Memory B cell (primary cell): ENCODE measurements at places on chromosomes 3 and 15.

- H3K27ac ChIP-seq: no peak overlapping the region
- no peak overlapping the region for H3K4me3 ChIP-seq
- H3K4me1 ChIP-seq: no peaks in the 10 kb centered on the region
- H3K36me3 ChIP-seq: no peaks in the 10 kb centered on the region
- no peak for DNase-seq
Observed at GRCh38 chr3:86056962-86057361, 934.0 kb downstream of the VGLL3 start.

DNA sequence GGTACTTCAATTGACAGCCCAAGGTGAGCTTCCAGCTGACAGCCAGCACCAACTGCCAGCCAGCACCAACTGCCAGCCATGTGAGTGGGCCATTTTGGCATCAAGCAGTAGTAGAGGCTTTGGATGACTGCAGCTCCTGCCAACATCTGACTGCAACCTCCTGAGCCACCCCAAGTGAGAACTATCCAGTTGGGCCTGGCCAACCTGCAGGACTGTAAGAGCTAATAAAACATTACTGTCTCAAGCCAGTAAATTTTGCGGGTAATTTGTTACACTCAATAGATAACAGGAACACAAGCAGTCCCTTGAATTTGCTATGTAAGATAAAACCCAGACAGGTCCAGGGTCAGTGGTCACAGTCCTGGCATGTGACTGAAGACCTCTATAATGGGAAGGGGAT is 29.7 kb downstream of the EPHB1 start:
- H3K27me3 ChIP-seq: peaks cover 5% of the 10 kb centered on the region
- no peak for DNase-seq
- H3K27ac ChIP-seq: no peak overlapping the region
- no peaks in the 10 kb centered on the region for H3K36me3 ChIP-seq

- no peak overlapping the region for H3K27ac ChIP-seq
- peaks cover 3% of the 10 kb centered on the region for H3K36me3 ChIP-seq
- DNase-seq: no peak
- H3K27me3 ChIP-seq: no peaks in the 10 kb centered on the region
Observed at GRCh38 chr3:16070707-16071106, 103.8 kb upstream of the GALNT15 start.

DNA sequence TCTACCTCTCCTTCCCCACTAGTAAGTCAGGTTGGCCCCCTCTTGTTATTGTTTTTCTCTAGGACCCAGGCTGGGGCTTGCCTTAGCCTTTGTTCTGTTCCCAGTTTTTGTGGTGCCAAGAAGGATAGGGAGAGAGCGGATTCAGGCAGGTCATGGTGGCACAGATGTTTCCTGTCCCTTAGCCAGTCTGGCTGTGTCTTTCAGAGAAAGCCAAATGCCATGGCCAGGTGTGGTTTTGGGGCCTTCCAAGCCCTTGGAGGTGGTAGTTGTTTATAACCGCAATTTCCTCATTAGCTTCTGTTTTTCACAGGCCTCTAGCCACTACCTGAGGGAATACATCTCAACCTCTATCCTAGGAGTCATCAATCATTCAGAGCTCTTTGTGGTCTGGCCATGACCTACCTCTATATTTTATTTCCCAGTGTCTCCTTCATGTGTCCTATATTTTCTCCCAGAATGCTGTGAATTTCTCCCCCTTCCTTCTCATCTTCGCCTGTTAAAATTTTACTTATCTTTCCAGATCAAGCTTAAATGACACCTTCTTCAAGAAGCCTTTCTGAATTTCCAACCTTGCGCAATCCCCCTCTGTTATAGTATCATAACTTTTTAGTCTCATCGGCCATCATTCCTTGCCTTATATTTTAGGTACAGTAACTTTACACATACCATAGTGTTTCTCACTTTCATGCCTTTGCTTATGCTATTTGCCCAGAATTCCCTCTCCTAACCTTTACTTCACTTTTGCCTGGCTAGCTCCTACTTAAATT is 38.2 kb downstream of the TIMP4 start:
- no peak overlapping the region for H3K27ac ChIP-seq
- H3K4me1 ChIP-seq: peaks cover 3% of the 10 kb centered on the region
- no peaks in the 10 kb centered on the region for H3K36me3 ChIP-seq
- no peak for DNase-seq
- H3K27me3 ChIP-seq: peaks cover 25% of the 10 kb centered on the region

DNA sequence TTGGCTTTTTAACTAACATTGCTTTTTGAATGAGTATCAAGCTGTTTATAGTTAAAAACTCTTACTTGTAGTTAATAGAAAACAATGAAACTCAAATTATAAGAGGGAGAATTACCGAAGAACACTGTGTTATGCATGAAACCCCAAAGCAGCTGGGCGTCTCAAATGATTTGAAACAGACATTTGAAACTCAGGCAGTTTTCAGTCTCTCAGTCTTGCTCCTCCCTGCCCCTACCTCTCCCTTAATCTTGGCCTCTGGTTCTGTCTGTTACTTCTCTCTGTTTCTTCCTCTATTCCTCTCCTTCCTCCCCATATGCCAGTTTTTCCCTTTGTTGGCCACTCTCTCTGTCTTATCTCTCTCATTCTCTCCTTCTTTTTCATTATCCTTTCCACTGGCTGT is 118.3 kb upstream of the SYNPR start:
- no peak for DNase-seq
- no peaks in the 10 kb centered on the region for H3K4me1 ChIP-seq
- no peaks in the 10 kb centered on the region for H3K27me3 ChIP-seq
- no peak overlapping the region for H3K4me3 ChIP-seq
- no peaks in the 10 kb centered on the region for H3K36me3 ChIP-seq

DNA sequence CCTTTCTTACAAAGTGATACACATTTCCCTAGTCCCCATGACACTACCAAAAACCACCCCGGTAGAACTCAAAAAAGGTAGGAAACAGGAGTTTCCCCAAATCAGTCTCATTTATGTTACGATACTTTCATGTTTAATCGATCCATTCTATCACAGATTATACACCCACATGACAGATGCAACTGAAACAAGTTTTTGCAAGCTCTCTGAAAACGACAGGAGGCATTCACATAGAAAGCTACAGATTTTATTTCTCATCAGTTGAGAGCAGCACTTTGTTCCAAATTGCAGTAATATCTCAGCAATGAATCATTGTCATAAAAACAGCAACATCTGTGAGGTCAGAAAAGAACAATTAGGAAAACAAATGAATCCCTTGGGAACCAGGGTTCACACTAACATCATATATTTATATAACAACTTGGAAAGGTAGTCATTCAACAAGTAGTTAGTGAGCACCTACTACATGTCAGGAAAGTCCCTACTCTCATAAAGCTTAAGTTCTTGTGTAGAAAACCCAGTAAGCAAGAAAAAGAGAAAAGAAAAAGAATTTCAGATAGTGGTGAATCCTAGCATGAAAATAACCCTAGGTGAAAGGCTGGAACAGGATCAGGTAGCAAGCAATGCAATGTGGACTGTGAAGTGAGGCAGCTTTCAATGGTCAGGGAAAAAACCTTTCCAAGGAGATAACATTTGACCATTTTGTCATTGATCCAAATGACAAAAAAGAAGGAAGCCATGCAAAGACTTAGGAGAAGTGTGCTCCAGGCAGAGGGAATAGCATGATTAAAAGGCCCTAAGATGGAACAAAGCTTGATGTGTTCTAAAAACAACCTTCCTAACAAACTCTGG is 8.3 kb downstream of the PLD1 start:
- no peak overlapping the region for H3K4me3 ChIP-seq
- no peaks in the 10 kb centered on the region for H3K4me1 ChIP-seq
- H3K36me3 ChIP-seq: no peaks in the 10 kb centered on the region
- H3K27me3 ChIP-seq: peaks cover 2% of the 10 kb centered on the region
- H3K27ac ChIP-seq: no peak overlapping the region
- no peak for DNase-seq

DNA sequence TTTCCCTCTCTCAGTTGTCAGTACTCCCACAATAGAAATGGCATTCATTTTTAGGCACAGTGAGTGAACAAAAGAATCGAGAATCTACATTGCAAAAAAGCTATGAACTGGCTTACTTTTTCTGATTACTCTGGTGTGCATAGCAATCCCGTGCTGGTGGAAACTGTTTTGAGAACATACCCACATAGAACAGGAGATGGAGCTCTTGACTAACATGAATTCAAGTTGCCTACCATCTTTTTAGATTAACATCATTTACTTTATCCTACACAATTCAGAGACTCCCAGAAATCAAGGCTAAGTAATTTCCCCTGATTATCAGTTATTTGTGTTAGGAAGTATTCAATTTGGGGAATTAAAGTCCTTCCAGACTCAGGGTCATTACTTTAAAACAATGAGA is 326.6 kb downstream of the ARPP21 start:
- H3K27ac ChIP-seq: no peak overlapping the region
- H3K4me3 ChIP-seq: no peak overlapping the region
- DNase-seq: no peak
- no peaks in the 10 kb centered on the region for H3K4me1 ChIP-seq
- no peaks in the 10 kb centered on the region for H3K27me3 ChIP-seq

DNA sequence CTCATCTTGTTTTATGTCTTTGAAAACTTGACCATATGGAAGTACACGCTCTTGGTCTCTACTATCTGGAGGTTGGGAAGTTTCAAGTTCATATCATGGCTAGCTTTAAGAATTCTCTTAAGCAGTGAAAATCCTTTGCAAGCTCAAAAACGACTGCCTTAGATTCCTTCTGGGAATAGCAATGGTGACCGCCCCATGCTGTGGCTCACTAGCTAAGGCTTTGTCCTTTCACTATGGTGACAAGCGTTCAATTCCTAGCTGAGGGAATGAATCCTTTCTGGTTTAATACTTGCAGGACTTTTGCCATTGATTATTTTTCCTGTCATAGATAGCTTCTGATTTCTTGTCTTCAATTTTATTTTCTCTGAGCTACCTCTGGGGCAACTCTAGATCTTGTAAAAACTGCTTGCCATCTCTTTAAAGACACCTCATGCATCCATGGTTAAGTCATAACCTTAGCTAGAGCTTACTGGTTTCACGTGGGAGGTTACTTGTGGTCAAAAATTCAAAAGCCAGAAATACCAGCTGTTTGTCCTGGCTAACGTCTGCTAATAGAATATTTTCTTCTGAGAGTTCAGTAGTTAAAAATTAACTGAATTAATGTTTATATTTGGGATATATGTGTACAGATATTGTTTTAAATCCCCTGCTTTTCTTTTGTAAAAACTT is 673.4 kb upstream of the CBLB start:
- DNase-seq: no peak
- no peaks in the 10 kb centered on the region for H3K27me3 ChIP-seq
- H3K4me3 ChIP-seq: no peak overlapping the region
- H3K27ac ChIP-seq: no peak overlapping the region
